ENCODE measurements at places on chromosomes 16 and 17. TPM values are rescaled to one million over a fixed set of nuclear protein-coding genes. Genes with fewer than 3 reads are reported as not detected.

CTF1 gene
- 0.31 TPM for total RNA-seq

KDM6B gene
- 49.2 TPM for total RNA-seq

UNC45B gene
- 0.11 TPM for total RNA-seq

ABCC11 gene
- total RNA-seq, result 0.54 TPM

CX3CL1 gene
- not detected for total RNA-seq

GAS7 gene
- 2.1 TPM for total RNA-seq

UMOD gene
- not detected for total RNA-seq

KRTAP3-1 gene
- not detected for total RNA-seq

GNG13 gene
- total RNA-seq, result not detected

- H3K4me1 ChIP-seq, result peaks cover 4% of the 10 kb centered on the region
- peaks cover 16% of the 10 kb centered on the region for H3K36me3 ChIP-seq
- H3K27ac ChIP-seq, result no peak overlapping the region
- peaks cover 6% of the 10 kb centered on the region for H3K27me3 ChIP-seq
- DNase-seq, result no peak
Observed at GRCh38 chr17:81898029-81898866, 3.8 kb upstream of the NPB start.

- H3K27me3 ChIP-seq, result no peaks in the 10 kb centered on the region
- peaks cover 69% of the 10 kb centered on the region for H3K4me1 ChIP-seq
- peaks cover 29% of the 10 kb centered on the region for H3K36me3 ChIP-seq
- no peak for DNase-seq
- H3K27ac ChIP-seq, result no peak overlapping the region
- H3K4me3 ChIP-seq, result no peak overlapping the region
Observed at GRCh38 chr16:69610356-69610755, 44.6 kb downstream of the NFAT5 start.

- peaks cover 11% of the 10 kb centered on the region for H3K27me3 ChIP-seq
- H3K4me3 ChIP-seq, result no peak overlapping the region
- no peaks in the 10 kb centered on the region for H3K4me1 ChIP-seq
- no peak overlapping the region for H3K27ac ChIP-seq
- H3K36me3 ChIP-seq, result no peaks in the 10 kb centered on the region
- DNase-seq, result no peak
Observed at GRCh38 chr17:5707482-5707881, 123.2 kb upstream of the NLRP1 start.

GRCh38 chr17:70225276-70225675 lies 55.9 kb downstream of the KCNJ2 start:
- no peaks in the 10 kb centered on the region for H3K4me1 ChIP-seq
- no peaks in the 10 kb centered on the region for H3K36me3 ChIP-seq
- H3K27ac ChIP-seq, result no peak overlapping the region
- no peak overlapping the region for H3K4me3 ChIP-seq

GRCh38 chr16:4698321-4699045 lies 5.1 kb downstream of the NUDT16L1 start:
- H3K36me3 ChIP-seq, result peaks cover 13% of the 10 kb centered on the region
- no peak overlapping the region for H3K27ac ChIP-seq
- no peak overlapping the region for H3K4me3 ChIP-seq

GRCh38 chr17:236641-237405 lies 55.4 kb upstream of the DOC2B start:
- H3K4me3 ChIP-seq, result no peak overlapping the region
- no peak overlapping the region for H3K27ac ChIP-seq
- H3K36me3 ChIP-seq, result no peaks in the 10 kb centered on the region
- H3K27me3 ChIP-seq, result peaks cover 6% of the 10 kb centered on the region

DNA sequence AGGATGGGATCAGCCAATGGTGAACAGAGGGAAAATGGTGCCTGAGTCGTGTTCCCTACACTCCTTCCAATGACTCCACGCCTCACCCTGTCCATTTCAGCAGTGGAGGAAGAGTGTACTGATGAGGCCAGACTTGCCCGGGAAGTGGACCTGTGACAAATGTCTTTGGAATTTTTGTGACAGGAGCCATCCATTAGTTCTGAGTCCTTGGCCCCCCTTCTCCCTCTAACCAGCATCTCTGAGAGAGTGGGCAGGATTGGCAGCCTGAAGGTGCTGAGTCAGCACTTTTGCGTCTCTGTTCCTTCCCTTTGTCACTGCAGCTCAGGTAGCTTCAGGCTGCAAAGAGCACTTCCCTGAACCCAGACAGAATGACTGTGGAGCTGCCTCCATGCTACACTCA lies 30.8 kb downstream of the BEAN1 start:
- H3K4me3 ChIP-seq, result no peak overlapping the region
- H3K27ac ChIP-seq, result no peak overlapping the region
- no peaks in the 10 kb centered on the region for H3K36me3 ChIP-seq
- DNase-seq, result no peak
- peaks cover 8% of the 10 kb centered on the region for H3K27me3 ChIP-seq

DNA sequence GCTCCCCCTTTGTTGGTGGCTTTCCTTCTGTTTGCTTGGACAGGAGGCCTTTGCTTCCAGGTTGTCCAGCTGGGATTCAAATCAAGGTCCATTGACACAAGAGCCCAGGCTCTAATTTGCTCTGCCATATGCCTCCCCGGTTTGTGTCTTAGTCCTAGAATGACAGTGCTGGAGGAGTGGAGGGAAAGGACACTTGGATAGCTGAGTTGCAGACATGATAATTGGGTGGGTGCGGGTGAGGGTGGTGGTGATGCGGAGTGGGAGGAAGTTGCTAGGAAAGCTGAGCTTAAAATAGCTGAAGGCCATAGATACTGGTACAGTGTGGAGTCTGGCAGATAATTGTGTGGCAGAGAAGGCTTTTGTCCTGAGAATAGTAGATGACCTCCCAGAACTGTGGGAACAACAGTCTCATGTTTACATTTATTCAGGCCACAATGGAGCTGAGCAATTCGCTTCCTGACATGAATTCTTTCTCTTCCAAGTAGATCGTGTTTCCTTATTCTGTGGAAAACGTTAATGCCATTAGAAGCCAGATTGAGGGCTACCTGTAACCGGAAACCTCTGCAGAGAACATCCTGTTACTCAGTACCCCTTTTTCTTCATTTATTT lies 23.8 kb downstream of the SEC14L1 start:
- H3K4me3 ChIP-seq, result no peak overlapping the region
- DNase-seq, result no peak
- H3K36me3 ChIP-seq, result peaks cover 37% of the 10 kb centered on the region

- no peaks in the 10 kb centered on the region for H3K4me1 ChIP-seq
- no peak overlapping the region for H3K4me3 ChIP-seq
- no peaks in the 10 kb centered on the region for H3K36me3 ChIP-seq
- H3K27ac ChIP-seq, result no peak overlapping the region
Observed at GRCh38 chr17:50684612-50685333, 22.9 kb downstream of the ANKRD40 start.
